PC-9 (cell line): ENCODE measurements at places on chromosomes 6 and 20. TPM values are rescaled to one million over a fixed set of nuclear protein-coding genes. Genes with fewer than 3 reads are reported as not detected.

The LST1 gene
- total RNA-seq, result 1.6 TPM in 2 replicates

The SRSF12 gene
- total RNA-seq, result not detected in 2 replicates

The HS3ST5 gene
- total RNA-seq, result 0.09 and 0.30 TPM in 2 replicates

The IER3 gene
- total RNA-seq, result 107 and 117 TPM in 2 replicates

The HAO1 gene
- not detected in 2 replicates for total RNA-seq

The POFUT1 gene
- total RNA-seq, result 38.1 and 51.3 TPM in 2 replicates

The CAPN11 gene
- not detected in 2 replicates for total RNA-seq

The VSX1 gene
- total RNA-seq, result 0.65 and 1.5 TPM in 2 replicates

The KIFC1 gene
- total RNA-seq, result 82.9 and 91.4 TPM in 2 replicates

The LPA gene
- not detected in 2 replicates for total RNA-seq

The SCRT2 gene
- not detected in 2 replicates for total RNA-seq

The SIRPD gene
- 0.37 and 0.53 TPM in 2 replicates for total RNA-seq

The FGD2 gene
- 0.50 and 0.55 TPM in 2 replicates for total RNA-seq

The BCAS1 gene
- 3.9 and 4.0 TPM in 2 replicates for total RNA-seq

The LPIN3 gene
- total RNA-seq, result 12.1 and 15.4 TPM in 2 replicates

The TTK gene
- total RNA-seq, result 28.7 and 40.3 TPM in 2 replicates

The HLA-DQA1 gene
- total RNA-seq, result not detected in 2 replicates

The CRISP3 gene
- 0.48 and 0.79 TPM in 2 replicates for total RNA-seq

The PNLDC1 gene
- total RNA-seq, result 0.20 TPM in 1 of 2 replicates, not detected in the other

The PNPLA1 gene
- total RNA-seq, result 0.17 TPM in 1 of 2 replicates, not detected in the other

The DEFB124 gene
- total RNA-seq, result not detected in 2 replicates

The APOM gene
- 2.7 and 2.9 TPM in 2 replicates for total RNA-seq

The C6orf52 gene
- 6.1 and 6.2 TPM in 2 replicates for total RNA-seq

The PAK5 gene
- not detected in 2 replicates for total RNA-seq

The RNF144B gene
- total RNA-seq, result 26.2 and 34.5 TPM in 2 replicates

The RAMACL gene
- total RNA-seq, result 0.52 and 0.73 TPM in 2 replicates

The ZNF831 gene
- not detected in 2 replicates for total RNA-seq

The WFDC12 gene
- not detected in 2 replicates for total RNA-seq

The ZNF311 gene
- total RNA-seq, result 2.1 TPM in 2 replicates

The CCND3 gene
- 70.5 and 75.1 TPM in 2 replicates for total RNA-seq

The SLC17A3 gene
- not detected in 2 replicates for total RNA-seq
